ENCODE measurements at places on chromosomes 6 and 20.

DNA sequence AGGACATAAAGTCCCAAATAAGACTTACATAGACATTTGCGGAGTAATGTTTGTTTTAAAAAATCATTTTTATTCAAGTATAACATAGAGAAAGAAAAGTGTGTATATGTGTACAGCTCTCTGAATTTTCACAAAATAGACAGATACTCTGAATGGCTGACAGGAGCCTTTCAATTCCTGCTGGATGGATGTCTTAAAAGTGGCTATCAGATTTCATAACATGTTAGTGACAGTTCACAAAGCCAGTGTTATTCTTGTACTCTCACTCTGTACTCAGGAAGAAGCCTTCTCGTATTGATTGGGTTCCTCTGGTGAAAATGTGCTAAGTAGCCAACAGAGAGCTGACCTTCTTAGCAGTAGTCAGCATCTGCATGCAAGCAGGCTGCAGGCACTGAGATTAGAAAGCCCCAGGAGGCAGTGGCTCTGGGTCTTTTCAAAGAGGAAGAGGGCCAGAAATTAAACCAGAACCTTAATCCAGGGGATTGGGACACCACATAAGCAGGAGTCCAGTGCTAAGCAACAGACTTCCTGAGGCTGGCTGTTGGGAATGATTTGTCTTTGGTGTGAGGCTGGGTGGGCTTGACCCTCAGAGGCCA is 19.7 kb downstream of the SLC17A4 start:
- DNase-seq: no peak

DNA sequence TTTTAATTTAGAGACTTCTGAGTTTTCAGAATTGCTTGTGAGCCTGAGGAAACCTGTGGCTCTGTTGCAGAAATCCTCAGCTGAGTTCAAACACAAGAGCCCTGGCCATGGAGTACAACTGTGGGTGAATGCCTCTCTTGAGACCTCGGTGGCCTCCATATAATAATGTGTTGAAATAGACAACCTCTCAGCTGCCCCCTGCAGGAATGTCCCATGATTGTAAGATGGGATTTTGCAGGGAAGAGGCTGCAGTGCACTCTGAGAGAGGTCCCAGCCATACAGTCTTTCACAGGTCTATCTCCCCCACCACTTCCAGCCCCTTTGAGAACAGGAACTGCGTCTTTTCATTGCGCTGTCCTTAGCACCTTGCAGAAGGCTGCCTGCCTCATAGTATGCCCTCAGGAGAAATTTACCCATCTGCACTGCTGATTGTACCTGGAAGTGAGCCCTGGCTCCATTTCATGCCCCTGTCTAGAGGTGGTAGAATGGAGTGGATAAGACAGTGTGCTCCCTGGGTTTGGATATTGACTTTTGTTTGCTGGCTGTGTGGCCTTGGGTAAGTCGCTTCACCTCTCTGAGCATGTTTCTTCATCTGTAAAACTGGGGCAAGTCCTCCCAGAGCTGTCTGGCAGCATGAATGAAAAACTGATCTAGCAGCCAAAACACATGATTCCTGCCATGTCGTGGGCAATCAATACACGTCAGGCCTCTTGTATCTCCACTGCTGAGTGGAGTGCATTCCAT is 16.8 kb upstream of the CDH22 start:
- no peak for DNase-seq

DNA sequence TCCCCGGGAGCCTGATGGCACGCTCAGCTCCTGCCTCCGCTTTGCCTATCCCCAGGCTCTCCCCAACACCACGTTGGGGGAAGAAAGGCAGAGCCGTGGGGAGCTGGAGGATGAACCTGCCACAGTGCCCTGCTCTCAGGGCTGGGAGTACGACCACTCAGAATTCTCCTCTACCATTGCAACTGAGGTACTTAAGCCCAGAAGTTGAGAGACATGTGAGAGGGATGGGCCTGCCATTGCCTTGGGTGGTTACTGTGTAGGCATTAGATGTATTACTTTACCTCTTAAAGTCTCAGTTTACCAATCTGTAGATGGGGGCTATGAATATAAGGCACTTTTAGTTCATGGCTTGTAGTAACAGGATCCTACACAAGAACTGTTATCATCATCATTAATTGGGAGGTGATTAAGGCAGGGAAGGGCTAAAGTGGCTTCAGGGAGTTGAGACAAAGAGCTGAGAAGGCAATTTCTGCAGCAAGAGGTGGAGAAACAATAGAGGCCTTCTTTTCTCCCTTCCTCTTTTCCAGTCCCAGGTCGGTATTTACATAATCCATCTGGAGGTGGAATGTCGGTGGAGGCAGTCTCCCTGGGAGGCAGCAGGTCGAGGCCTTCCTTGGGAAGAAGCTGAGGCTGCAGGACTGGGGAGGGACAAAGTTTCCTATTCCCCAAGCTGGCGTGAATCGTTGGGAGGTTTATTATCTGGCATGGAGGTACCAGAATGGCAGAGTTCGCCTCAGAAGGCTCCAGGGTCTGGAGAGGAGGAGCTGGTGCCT is 691 bp downstream of the SLC22A7 start:
- DNase-seq: no peak

DNA sequence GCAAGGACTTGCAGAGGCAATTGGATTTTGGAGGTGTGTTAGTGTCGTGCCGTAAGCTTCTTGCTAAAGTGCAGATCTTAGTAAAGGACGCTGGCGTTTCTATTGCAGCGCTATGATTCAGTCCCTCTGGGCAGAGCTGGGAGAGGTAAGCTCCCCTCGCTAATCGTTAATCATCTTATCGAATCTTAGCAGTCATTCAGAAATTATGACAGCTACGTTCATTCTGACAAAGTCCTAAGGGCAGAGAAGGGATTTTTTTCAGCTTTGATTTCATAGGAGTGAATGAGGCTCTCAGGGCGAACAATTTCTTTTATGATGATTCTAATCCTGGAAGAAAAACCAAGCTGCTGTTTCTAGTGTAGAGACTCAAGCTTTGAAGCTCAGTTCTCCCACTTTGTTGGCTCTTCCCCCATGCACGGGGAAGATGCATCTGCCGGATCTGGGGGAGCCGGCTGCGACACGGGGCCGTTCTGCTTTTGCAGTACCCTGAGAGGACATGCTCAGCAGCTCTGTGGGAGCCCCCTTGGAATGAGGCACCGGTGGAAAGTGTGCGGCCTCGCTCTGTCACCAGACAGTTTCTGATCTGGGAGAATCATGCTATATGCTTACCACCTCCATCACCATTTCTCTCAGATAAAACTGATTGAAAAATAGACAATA is 79.1 kb upstream of the SLC22A23 start:
- DNase-seq: no peak

DNA sequence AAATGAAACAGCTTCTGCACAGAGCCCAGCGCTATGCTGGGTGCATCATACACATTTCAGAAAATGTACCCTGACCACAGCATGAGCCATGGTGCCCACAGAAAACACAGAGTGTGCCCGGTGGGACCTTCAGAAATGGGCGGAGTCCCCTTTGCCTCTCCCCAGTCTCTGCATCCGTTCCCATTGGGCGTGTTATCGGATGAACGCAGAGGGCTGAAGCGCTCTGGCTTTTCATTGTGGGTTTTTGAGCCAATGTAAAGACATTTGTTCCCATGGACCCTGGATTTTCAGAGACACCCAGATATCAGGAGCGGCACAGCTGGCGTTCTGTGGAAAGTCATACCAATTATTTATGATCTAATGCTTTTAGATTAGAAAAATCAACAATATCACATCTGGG is 99.8 kb downstream of the DACT2 start:
- DNase-seq: no peak

- DNase-seq: no peak
Observed at GRCh38 chr20:46351357-46352058, 43.2 kb upstream of the CDH22 start.

GRCh38 chr6:161227004-161227960 is 46.6 kb downstream of the AGPAT4 start:
- DNase-seq: no peak

DNA sequence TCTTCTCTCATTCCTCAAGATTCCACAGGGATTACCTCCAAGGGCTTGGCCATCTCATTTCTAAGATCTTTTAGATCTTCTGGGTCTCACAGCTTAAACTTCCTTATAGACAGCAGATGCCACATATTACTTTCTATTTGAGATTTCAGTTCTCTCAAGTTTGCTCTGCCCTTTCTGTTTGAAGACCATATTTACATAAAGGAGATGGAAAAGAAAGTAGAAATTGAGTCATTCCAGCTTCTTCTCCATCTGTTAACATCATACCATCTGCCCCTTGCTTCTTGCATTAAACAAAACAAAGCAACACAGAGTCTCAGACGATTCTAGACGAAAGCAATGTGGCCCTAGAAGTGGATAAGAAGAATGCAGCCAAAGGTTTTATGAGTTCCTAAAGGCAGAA is 203.4 kb downstream of the TTLL2 start:
- no peak for DNase-seq

DNA sequence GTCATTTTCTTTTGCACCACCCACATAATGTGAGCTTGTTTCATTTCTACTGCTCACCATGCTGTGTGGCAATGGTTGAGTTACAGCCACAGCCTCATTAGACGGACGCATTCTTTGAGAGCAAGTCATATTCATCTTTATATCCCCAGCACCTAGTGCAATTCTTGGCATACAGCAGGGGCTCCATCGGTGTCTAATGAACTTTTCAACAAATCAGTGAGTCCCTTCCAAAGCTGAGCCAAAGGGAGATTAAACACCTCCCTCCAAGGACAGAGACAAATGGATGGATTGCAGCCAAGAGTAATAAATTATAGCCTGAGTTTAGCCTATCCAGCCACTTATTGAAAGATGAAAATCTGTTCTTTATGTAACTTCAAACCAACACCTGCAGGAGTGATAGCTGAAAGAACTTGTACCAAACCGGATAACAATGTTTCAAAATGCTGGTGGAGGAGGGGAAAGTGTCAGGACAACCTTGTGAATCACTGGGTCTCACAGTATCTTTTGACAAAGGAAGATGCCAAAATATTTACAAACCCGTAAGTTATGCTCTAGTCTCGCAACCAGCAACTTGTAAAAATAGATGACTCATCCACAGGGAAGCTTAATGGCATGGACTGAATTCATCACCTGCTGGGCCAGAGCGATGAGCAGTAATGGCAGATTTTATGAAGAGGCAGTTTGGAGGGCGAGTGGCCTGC is 139.0 kb downstream of the PXDC1 start:
- no peak for DNase-seq

- no peak for DNase-seq
Observed at GRCh38 chr6:137217801-137218472, 1.2 kb downstream of the IFNGR1 start.

GRCh38 chr6:75693534-75693933 is 55.5 kb upstream of the MYO6 start:
- no peak for DNase-seq

GRCh38 chr20:32577657-32578056 is 7.5 kb downstream of the NOL4L start:
- DNase-seq: no peak

- DNase-seq: no peak
Observed at GRCh38 chr6:51283723-51284355, 465.2 kb downstream of the TFAP2B start.

DNA sequence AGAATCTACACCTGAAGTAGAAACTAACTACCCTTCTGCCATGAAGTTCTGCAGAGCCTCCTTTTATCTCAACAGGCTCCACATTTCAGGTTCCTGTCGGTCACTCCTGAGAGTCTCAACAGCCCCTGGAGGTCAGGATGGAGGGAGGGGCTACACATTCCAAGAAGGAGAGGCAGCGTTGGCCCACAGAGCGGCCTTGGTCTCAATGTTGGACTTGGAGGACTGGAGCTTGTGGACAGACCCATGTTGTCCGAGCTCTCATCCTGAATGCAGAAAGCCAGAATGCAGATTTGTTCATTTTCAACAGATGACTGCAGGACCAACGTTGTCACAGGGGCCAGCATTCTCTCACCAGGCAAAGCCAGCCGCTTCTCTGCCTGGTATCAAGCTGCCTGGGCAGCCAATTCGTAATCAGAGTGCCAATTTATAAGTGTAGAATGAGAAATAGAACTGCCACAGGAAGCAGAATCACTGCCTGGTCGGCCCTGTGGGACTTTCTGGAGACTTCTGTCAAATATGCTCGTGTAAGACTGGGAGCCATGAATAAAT is 212.5 kb upstream of the SNX9 start:
- DNase-seq: no peak

DNA sequence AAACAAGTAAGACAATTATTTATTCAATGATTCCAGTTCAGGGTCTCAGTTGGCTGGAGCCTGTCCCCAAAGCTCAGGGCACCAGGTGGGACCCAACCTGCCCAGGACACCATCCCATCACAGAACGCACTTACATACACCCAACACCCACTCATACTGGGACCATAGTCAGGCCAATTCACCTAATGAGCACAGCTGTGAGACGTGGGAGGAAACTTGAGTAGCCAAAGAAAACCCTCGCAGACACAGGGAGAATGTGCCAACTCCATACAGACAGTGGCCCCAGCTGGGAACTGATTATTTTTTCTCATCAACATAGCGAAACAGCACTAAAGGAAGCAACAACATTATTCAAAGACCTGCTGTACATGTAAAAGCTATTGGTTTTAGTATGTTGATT is 58.6 kb upstream of the DOK5 start:
- DNase-seq: no peak

DNA sequence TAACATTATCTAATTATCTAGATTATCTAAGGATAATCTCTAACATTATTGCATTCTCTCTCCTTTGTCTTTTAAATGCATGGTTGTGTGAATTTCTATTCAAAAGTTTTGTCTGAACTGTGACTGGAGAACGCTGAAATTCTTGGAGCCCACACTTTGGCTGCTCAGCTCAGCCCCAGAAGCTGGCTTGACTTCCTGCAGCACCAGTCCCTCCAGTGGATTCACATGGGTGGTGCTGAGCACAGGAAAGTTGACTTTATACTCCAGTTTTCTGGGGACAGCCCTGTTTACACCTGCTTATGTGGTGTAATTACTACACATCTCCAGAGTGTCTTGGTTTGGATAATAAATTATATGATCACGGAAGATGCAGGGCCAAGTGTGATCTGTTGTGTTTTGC is 255.1 kb upstream of the NOX3 start:
- DNase-seq: no peak

- no peak for DNase-seq
Observed at GRCh38 chr6:122694602-122695001, 84.4 kb downstream of the PKIB start.

GRCh38 chr6:6368684-6369052 is 48.2 kb upstream of the F13A1 start:
- DNase-seq: no peak

DNA sequence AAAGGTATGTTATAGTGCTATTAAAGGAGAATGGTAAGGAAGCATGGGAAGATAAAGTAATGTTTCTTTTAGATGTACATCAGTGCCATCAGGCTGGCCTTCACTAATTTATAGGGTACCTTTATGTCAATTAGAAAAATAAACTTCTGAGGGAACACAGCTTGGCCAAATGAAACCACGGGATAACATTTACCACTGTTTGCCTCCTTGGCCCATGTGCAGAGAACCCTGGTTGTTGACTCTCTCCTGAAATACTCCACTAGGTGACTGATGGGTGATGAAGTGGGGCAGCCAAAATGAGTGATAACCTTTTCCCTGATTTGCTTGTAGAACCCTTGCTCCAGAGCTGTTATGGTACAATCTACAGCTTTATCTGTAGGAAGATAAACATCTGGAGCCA is 9.5 kb downstream of the TRIM38 start:
- DNase-seq: no peak

- no peak for DNase-seq
Observed at GRCh38 chr6:83042467-83043053, 23.1 kb downstream of the UBE3D start.

GRCh38 chr20:33373735-33374605 is 27.3 kb downstream of the CDK5RAP1 start:
- DNase-seq: no peak
